Left lung (tissue), 14 donors: ENCODE measurements at places on chromosomes 13 and 19.
A peak's percentile ranks its signal among the peaks of the same experiment; 100 is the strongest.

DNA sequence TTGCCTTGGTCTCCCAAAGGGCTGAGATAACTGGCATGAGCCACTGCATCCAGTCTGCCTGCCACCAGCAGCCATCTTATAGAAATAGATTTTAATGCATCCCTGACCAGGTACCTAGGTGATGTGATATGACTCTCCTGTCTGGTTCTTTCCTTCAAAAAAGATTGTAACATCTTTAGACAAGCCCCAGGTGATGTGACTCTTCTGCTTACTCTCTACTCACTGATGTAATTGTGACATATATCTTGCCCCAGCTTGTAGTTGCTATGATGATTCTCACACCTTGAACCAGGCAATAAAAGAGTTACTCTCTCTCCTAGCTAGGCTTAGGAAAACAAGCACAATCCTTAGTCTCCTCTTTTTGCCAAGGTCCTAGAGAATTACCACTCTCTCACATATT lies 30.6 kb upstream of the ZNF681 start:
- DNase-seq = no peak

GRCh38 chr13:103315711-103316110 lies 249.5 kb upstream of the SLC10A2 start:
- no peak for DNase-seq

GRCh38 chr13:43799191-43799590 lies 12.4 kb upstream of the ENOX1 start:
- no peak for DNase-seq

DNA sequence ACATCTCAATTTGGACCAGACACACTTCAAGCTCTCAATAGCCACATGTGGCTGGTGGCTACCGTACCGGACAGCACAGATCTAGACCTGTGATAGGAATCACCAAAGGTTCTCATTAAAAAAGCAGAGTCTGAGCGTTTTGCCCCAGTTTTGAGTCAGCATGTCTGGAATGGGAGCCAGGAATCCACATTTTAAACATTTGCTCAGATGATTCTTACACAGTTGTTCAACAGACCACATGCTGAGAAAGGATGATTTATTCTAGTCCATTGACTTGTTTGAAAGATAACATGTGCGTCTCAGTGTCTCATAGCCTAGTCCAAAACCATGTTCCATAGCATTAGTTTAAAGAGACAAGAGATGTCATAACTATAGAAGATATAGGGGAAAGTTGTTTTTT lies 53.4 kb downstream of the FLT3 start:
- DNase-seq = no peak

DNA sequence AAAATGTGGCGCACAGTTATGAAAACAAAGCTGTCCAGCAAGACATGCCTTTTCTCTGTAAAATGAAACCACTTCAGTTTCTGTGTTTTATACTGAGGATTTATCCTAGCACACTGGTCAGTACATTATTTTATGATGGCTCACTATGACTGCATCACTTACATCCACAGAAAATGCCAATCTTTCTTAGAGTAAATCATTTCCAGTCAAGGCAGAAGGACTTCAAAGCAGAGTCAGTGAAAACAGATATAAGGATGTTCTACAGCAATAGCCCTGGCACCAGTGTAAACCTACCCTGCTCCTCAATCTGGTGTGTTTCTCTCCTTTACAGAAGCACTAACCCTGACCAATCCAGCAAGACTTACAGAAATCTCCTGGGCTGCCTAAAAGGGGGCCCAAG lies 473.5 kb downstream of the GPC6 start:
- no peak for DNase-seq

GRCh38 chr19:10104665-10105508 lies 1.3 kb upstream of the PPAN start:
- DNase-seq = no peak

- no peak for DNase-seq
Observed at GRCh38 chr19:53008061-53008778, 5.5 kb upstream of the ERVV-1 start.

DNA sequence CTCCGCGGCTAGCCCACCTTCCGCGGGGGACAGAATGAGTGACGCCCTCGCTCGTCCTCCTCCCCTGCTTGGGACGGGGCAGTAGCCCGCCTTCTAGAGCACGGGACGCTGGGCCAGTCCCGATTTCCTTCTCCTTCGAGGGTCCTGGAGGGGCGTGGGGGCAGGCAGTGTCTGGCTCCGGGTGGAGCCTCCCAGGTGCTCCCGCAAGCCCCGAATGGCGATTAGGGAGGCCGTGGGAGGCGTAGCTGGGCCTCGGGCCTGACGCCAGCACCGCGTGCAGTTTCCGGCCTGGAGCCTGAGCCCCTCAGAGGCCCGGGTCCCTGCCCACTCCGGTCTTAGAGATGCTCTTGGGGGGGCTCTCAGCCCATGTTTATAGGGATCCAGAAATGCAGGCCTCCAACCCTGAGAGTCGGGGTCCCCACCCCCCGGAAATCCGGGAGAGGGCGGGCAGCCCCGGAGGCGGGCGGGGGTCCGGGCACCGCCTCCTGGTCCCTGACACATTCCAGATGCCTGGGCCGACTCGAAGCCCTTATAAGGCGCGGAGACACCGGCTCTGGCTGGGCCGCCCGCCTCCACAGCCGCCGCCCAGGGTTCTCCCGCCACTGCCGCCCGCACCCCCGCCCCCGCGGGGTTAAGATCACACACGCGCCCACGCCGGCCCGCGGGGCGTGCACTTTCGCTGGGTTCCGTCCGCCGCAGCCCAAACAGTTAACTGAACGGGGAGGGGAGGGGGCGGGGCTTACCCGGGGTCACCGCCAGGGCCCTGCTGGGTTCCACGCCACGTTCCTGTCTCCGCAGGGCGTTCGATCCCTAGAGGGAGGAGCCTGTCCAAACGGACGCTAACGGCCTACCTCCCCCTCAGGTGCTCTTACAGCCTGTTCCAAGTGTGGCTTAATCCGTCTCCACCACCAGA lies 1.5 kb downstream of the MYADM start:
- peak; percentile 93 for DNase-seq

DNA sequence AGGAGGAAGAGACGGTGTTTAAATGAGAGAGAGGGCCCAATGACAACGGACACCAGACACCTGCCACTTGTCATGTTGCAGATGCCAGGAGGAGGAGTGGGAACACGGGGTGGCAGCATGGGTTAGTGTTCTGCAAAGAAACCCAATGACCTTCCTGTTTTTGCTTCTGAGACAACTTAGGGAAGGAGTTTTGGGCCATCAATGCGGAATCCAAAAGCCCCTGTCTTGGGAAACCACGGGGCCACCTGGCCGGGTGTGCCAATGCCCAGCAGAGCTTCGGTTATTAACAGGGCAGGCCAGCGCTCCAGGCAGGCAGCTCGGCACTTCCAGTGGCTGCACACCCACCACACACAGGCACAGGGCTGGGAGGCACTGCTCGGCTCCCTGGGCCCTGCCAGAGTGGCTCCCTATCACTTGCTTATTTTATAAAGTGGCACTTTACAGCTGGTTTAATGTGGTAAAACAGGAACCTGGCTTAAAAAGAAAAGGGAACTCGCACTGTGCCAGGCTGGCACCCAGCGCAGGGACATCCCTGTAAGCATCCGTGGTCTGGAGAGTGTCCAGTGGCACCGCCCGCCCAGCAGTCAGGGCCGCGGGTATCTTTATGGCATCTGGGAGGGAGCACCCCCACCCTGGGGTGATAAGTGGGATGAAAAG lies 19.1 kb downstream of the ELL start:
- DNase-seq = no peak

GRCh38 chr19:40249781-40250180 lies 23.3 kb upstream of the CCNP start:
- no peak for DNase-seq

GRCh38 chr13:73440296-73440895 lies 381.6 kb downstream of the KLF5 start:
- DNase-seq = no peak

- no peak for DNase-seq
Observed at GRCh38 chr19:2512523-2513431, 36.9 kb downstream of the GADD45B start.

DNA sequence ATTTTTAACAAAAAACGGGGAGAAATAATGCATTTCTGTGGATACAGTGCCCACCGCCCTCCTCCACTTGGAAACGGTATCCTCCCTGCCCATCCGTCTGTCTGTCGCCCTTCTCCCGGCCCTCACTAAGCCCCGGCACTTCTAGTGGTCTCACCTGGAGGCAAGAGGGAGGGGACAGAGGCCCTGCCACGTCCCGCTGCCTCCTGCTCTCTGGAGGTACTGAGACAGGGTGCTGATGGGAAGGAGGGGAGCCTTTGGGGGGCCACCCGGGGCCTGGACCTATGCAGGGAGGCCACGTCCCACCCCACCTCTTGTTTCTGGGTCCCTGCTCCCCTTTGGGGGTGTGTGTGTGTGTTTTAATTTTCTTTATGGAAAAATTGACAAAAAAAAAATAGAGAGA lies 3.0 kb upstream of the HAMP start:
- no peak for DNase-seq

- DNase-seq = no peak
Observed at GRCh38 chr19:9171393-9171991, 7.3 kb upstream of the OR7D2 start.

DNA sequence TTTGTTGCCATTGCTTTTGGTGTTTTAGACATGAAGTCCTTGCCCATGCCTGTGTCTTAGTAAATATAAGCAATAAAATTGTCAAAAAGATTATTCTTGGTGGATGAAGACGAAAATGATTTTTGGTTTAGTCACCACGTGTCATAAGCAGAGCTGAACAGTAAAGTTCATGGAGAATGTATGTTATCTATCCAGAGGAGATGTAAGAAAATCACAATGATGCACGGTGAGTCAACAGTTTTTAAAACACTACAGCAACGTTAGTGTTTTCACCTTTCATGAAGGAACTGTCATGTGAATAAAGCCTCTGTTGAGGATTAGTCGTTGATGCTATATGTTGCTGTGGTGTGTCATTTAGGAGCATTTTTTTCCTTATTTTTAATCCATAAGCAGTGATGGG lies 137.6 kb downstream of the GPC6 start:
- no peak for DNase-seq

DNA sequence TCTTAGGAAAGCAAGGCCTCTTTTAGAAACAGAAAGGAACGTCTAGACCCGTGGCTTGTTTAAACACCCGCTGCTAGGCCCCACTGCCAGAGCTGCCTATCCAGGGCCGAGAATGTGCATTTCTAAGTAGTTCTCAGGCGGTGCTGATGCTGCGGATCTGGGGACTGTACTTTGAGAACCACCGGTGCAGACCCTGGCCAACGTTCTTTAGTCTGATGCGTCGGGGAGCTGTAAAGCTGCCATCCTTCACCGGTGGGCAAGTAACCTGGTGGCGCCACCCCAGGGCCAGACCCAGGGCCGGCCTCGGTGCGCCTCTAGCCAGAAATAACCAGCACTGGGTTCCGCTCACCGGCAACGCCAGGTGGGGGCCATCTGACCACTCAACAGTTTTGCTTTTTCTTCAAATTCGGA lies 47.1 kb downstream of the TGDS start:
- DNase-seq = no peak

GRCh38 chr13:33917190-33917589 lies 99.2 kb downstream of the RFC3 start:
- DNase-seq = no peak

DNA sequence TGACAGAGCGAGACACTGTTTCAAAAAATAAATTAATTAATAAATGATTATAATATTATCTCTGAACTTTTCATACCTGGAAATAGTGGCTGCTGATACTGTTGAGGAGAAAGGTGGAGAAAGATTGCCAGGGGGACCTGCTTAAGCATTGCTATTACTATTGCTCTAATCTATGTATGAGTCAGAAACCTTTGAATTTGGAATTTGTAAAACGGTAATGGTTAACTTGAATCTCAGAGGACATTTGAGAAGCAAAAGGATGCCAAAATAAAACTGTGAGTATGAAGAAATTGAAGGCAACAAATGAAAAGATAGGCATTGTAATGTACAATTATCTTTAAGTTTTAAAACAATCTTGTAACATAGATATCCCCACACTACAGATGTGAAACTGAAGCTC lies 5.2 kb downstream of the MRPL57 start:
- DNase-seq = no peak
